ENCODE measurements at places on chromosomes 1 and 21.

GRCh38 chr1:28208818-28209441 is 23.9 kb downstream of the DNAJC8 start:
- peak; percentile 58 for DNase-seq

DNA sequence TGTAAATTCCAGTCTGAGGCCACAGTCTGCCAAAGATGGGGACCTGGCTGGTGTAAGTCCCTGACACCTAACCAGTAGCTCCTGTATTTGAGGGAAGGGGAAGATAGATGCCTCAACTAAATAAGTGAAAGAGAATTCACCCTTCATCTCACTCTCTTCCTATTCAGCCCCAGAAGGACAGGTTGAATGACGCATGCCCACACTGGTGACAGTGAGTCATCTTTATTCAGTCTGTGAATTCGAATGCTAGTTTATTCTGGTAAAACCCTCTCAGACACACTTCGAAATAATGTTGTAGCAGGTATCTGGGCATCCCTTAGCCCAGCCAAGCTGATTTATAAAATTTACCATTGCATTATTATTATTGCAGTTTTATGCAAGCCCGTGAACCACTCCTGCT is 617.0 kb upstream of the PRMT6 start:
- DNase-seq = no peak

DNA sequence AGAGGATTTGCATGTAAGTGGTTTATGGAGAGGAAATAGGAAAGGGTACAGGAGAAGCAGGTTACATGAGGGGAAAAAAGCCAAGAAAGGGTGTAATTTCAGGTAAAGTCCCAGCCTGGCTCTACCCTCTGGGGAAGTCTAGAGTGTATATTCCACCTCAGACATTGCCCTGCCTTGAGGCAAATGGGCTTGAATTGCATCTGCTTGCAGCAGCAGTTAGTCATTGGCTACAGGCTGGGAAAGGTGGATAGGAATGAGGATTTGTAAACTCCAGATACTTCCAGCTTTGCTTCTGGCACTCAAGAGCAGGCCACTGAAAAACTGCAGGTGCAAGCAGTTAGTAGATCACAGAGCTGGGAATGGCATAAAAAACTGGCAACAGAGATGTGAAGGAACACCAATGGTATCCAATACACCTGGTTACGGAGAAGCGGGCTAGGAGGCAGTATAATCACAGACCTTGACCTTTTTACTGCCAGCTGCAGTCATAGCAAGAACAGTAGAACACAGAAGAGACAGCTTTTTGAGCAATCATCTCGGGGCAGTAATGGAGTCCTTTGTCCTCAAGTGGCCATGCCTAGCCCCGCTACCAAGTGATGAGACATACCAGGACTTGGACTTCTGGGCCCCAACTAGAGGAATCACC is 226.9 kb upstream of the NRIP1 start:
- no peak for DNase-seq

GRCh38 chr1:36440044-36440443 is 10.2 kb downstream of the OSCP1 start:
- DNase-seq = no peak

- DNase-seq = peak; percentile 52
These were observed 171.4 kb downstream of the TGFB2 start for GRCh38 chr1:218516526-218516925.

GRCh38 chr1:201096041-201096461 is 16.2 kb downstream of the CACNA1S start:
- DNase-seq = no peak

DNA sequence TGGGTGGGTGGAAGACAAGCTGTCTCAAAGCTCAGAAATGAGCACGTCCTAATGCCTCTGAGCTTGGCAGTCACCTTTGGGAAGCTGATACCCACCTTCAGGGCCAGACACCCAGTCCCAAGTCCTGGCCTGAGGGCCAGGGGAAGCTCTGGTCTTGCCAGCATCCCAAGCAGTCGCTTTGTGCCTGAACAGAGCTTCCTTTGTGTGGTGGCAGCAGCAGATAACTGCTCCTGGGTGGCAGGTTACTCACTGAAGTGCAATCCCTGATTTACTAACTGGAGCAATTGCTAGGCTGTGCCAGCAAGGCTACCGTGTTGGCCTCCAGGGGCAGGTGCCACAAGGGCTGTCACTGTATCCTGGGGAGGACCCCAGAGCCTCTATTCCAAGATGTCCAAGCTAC is 40.4 kb upstream of the GRHL3 start:
- no peak for DNase-seq

DNA sequence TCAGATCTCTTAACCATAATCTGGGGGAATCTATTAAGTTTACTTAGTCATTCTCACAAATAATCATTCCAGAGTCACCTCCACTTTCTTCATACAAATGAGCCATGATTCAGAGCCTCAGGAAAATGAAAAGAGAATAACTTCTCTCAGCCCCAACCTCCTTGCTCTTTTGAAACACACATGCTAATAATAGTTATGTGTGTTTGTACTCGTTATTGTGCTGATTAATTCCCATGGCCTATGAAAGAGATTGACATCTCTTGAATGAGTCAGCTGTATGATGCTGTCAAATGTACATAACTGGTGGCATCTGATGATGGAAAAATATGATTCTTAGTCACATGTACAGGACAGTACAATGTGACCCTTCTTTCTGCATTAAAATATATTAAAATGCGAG is 41.5 kb downstream of the DTL start:
- peak; percentile 1 for DNase-seq

Data from fibroblast of skin of right biceps (primary cell).